ENCODE measurements at places on chromosomes 5 and 9.

- no peak for DNase-seq
Measured at GRCh38 chr9:7201196-7201595, 443.4 kb downstream of the KDM4C start.

GRCh38 chr5:16596581-16596940, 20.2 kb downstream of the RETREG1 start:
- DNase-seq = no peak

DNA sequence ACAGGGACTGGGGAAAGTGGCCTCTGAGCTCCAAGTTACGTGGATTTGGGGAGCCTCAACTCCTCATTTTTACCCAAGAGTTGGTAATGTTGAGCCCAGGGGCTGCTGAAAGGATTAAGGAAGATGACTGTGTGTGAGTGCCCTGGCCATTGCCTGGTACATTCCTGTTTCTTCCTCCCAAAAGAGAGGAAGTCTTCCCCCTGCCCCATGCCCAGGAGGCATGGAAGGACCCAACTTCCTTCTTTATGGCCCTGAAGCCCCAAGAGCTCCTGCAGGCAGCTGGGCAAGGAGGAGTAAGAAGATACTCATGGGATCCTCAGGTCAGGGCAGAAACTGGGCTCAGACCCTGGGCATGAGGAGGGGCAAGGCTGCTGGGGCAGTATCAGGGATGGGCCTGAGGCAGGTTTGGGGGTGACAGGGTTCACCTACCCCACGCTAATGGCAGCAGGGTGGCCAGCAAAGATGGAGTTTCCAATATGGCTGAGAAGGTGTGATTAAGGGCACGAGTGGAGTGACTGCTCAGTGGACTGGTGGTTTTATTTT, 118.3 kb upstream of the MVB12B start:
- DNase-seq = peak; percentile 37

DNA sequence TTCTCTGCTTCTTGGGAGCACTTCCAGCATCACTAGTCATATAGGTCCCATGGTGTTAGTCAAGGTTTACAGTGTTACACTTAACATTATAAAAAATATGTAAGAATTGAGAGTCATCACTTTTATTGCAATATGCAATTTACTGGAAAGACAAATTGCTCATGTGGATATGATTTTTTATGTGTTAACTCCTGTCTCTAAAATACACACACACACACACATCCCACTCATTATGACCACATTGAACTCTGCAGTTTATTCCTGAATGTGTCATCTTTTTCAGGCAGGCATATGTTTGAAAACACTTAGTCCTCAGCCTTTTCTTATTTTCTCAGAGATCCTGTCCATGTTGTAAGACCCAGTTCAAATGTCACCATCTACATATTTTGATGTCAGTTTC, 148.5 kb upstream of the MRPS30 start:
- DNase-seq = no peak

DNA sequence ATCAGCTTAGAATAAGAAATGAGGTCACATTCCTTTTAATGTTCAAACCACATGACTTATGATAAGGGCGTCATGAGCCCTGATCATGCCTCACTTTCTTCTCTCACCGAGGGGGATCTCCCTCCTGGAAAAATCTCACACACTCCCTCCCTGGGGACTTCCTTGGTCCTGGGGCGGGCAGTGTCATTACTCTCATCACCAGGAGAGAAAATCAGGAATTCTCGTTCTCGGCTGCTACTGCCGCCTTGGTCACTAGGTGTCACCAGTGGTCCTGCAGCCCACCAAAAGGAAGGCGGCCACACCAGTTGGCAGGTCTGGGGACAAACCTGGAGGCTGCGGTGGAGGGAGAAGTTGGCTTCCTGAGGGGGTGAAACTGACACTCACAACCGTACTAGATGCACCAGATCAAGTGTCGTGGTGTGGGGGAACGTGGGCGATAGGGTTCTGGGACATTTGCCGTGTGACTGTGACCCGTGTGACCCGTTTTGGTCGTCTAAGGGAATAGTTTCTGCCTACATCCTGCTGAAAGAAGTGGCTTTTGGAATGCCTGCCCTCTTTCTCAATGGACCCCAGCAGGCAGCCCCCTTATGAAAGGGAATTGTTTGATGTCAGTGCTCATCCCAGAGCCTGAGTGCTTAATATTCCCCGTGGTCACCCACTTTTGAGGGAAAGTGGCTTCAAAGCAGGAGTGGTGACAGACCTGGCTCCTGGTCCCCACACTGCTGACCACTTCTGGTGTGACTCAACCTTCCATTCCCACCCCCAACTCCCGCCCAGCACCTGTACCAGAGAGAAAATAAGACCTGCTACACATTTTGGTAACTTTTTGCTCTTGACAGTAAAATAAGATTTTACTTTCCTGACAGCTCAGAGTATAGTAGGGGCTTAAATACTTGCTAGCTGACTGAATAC, 63.2 kb downstream of the ACER2 start:
- peak; percentile 80 for DNase-seq

DNA sequence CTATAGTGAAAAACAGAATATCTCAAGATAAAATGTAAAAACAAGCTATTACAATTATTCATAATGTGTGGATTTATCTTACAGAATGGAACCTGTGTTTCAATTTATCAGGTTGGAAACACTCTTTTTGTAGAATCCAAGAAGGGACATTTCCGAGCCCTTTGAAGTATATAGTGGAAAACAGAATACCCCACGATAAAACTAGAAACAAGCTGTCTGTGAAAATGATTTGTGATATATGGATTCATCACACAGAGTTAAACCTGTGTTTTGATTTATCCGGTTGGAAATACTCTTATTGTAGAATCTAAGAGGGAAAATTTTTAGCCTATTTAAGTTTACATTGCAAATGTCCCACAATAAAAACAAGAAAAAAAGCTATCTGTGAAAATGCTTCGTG, 388.2 kb downstream of the PRDM9 start:
- no peak for DNase-seq

DNA sequence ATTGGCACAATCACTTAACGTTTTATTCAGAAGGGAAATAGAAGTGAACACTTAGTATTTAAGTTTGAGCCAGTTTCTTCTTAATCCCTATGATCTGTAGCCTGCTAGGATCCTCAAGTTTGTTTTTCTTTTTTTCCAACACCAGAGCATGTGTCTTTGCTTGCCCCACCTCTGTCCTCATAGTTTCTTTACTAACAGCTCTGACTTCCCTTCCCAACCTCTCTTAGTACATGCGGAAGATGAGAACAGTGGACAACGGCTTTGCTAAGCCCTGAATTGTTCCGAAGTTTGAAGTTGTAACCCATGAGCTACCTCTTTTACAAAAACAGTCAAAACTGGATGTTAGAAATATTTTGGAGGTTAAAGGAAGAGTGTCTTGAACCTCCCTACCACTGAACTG, 61.7 kb upstream of the TAF11L2 start:
- peak; percentile 74 for DNase-seq

GRCh38 chr9:116058421-116058820, 95.2 kb upstream of the PAPPA start:
- no peak for DNase-seq

- DNase-seq = no peak
Measured at GRCh38 chr9:14251154-14252071, 62.5 kb downstream of the NFIB start.

- peak; percentile 45 for DNase-seq
Measured at GRCh38 chr5:65742565-65743231, 20.7 kb downstream of the NLN start.

- no peak for DNase-seq
Measured at GRCh38 chr9:111916234-111916645, 19.6 kb downstream of the UGCG start.

GRCh38 chr5:95853490-95853889, 31.0 kb upstream of the GLRX start:
- no peak for DNase-seq

DNA sequence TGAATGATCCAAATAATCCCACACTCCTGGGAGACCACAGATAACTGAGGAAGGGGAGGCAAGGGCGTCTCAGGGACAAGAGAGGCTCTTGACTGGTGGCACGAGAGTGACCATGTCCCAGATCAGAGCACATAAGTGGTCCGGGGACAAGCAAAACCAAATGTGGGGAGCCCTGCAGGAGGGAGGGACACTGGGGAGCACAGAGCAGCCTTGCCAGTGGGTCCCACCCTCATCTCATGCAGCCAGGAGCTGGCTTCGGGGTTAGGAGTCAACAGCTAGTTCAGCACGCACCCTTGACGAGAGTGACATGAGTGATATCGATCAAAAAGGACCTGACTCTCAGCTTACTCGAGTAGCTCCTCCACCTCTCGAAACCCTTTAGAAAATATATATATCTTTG, 16.5 kb upstream of the UBE2QL1 start:
- no peak for DNase-seq

DNA sequence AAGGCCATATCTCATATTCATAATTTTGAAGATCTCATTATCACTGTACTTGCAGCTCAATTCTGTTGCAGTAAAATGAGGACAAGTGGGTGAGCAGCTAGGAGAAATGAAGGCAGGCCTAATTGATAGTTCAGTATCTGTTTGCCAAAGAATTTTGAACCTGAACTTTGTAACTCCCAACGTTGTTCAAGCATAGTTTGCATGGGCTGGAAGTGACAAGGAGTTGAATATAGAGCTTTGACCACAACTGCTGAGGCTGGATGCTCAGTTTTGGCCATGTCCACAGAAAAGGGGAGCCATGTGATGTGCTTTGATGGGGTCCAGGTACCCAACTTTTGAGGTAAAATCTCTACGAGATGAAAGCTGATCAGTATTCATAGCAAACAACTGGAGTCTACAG, 177.5 kb downstream of the NXNL2 start:
- no peak for DNase-seq

DNA sequence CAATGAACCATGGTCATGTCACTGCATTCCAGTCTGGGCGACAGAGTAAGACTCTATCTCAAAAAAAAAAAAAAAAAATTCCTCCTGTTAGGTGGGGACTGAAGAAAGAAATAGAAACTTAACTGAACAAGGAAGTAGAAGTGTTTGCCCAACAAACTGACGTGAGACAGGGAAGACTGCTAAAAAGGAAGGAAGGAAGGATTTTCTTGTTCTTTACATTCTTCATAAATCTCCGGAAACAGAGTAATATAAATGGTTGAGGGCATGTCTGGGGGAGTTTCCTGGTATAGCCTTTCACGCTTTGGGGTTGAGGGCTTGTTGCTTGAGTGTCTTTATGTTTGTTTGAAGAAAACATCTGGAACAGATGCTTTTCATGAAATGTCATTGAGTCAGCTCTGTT, 3.1 kb downstream of the TOR1B start:
- peak; percentile 19 for DNase-seq

- no peak for DNase-seq
Measured at GRCh38 chr9:93296889-93297480, 113.0 kb downstream of the WNK2 start.

DNA sequence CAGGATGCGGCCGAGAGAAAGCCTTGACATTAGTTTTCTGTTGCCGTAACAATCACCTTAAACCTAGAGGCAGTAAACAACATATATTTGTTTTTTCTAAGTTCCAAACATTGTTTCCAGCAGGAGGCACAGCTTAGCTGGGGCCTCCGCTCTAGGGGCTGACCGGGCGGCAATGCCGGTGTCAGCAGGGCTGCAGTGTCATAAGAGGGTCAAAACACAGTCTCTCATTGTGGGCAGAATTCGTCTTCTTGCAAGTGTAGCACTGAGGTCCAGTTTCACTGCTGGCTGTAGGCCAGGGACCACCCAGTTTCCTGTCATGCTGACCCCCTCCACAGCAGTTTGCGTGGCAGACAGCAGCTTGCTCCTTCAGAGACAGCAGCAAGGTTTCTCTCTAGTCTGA, 186.2 kb downstream of the PJA2 start:
- no peak for DNase-seq

DNA sequence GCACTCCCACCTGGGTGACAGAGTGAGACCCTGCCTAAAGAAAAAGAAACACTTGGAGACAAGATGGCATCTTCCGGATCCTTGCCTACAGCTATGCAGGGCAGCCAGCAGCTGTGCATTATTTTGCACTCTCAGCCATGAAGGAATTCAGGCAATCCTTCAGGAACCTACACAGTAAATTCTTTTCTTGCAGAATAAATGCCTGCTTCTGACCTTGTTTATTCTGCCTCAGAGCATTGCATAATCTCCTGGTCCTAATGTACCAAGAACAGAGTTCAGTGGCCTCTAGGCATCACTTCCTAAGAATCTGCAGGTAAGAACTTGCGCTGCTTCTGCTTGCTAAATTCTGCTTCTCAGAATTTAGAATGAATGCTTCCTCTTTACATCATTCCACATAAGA, 16.8 kb downstream of the GLDC start:
- DNase-seq = no peak

DNA sequence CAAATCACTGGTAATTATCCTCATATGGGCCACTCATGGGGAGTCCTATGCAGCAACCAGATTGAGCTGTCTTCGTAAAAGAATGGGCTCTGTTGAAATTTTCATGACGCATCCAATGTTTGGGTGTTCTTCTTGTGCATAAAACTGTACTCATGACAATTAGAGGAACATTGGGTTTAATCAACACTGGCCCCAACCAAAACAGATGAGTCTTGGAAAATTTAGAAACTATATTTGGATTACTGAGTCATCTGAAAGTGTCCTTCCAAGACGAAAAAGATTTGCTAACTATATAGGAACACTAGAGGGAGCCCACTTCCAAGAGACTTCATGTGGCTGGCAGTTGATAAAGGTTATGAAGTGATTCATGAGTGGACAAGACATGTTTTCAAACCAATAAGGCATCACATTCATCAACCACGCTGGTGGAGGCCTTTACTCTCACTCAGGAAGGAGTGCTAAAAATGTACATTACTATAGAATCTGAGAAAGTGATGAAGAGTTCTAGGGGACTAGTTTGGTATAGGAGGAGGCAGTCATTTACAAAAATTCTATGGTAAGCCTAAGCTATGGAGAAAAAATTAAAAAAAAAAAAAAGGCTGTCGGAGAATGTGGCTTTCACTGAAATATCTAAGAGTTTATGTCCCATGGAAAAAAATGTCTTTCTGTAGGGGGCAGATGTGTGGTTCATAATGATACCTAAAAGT, 313.5 kb downstream of the PRDM9 start:
- no peak for DNase-seq

GRCh38 chr9:105255421-105255820, 11.0 kb downstream of the SLC44A1 start:
- DNase-seq = peak; percentile 65

GRCh38 chr5:140084541-140084940, 29.4 kb upstream of the PURA start:
- no peak for DNase-seq

GRCh38 chr9:77457916-77458592, 190.1 kb downstream of the GNA14 start:
- peak; percentile 78 for DNase-seq

GRCh38 chr5:127588368-127588767, 60.5 kb upstream of the CTXN3 start:
- no peak for DNase-seq

DNA sequence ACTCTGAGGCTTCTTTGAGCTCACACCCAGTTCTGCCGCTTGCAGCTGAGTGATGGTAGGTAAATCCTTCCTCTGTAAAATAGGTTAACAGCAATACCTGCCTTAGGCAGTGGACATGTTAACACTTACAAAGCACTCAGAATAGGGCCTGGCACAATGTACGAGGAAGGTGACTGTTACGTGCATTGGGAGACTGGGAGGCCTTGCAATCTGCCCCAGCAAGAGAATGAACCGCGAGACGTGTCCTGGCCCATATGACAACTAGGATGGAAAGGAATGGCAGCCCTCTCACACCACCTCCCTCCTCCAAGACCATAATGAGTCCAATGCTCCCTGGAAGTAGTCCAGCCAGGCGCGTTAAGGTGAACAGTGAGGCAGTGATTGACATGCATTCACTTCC, 23.1 kb upstream of the AKNA start:
- DNase-seq = no peak

GRCh38 chr5:10600626-10601245, 36.9 kb downstream of the ANKRD33B start:
- DNase-seq = no peak

- no peak for DNase-seq
Measured at GRCh38 chr9:69580582-69581214, 91.5 kb downstream of the APBA1 start.

Data from suppressor macrophage (primary cell).